Kidney capillary endothelial cell (primary cell): ENCODE measurements at places on chromosomes 5 and 9.

DNA sequence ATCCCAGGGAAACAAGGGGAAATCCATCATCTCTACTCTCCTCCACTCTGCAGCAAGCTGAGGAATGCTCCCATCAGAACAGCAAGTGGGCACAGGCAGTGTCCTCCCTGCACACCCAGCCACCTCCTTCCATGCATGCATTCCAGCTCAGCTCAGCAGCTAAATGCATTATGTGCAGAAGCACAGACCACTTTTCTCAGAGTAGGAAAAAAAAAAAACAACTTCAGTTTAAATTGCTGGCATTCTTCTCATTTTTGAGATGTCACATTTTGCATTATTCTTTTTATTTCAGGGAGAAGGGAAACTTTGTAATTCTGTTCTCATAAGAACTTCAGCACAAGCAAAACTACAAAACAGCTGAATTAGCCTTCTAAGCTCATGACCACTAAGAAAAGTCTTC lies 312.2 kb downstream of the SEMA5A start:
- no peak for DNase-seq

DNA sequence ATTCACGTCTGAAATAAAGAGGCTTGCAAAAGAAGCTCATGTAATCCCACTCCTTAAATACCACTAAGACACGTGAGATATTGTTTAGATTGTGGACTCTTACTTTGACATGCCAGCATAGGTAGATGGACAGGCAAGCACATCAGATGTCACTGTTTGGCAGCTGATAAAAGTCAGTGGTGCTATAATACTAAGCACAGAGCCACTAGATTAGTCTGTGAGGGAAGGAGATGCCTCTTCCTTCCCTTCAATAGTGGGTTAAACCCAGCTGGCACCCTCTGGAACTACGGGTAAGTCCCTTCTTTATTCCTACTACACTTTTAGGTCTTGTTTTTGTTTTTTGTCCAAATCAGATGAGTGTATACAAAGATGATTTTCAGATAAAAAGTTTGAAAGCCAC lies at the start of gene MYOT:
MYOT (plus strand) TSS at position 197 of the 400 bp plus-strand sequence. CDS start 2,792 bp downstream, outside the sequence.
- no peak for DNase-seq

DNA sequence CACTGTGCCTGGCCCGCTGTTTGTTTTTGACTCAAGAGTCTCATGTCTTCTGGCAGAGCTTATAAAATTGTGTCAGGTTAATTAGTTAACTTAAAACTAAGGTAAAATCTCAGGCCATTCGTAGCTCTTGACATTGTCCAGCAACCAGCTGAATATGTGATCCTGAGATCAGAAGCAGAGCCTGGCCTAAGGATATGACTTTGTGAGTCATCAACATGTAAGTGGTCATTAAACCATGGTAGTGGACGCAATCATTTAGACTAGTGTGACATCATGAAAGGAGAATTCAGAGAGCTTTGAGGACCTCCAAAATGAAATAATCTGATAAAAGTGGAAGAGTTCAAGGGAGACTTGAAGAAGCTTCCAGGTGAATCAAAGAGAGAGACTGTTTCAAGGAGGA lies 23.3 kb downstream of the SPZ1 start:
- DNase-seq: no peak

DNA sequence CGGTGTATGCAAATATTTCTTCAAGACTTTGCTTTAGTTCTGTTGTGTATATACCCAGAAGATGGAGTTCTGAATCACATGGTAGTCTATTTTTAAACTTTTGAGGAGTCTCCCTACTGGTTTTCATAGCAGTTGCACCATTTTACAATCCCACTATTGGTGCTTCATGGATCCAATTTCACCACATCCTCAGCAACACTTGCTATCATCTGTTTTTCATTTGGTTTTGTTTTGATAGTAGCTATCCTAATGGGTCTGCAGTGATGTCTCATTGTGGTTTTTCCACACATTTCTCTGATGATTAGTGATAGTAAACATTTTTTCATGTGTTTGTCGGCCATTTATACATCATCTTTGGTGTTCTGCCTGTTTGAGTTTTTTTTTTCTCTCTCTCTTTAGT lies 1339.3 kb downstream of the EFNA5 start:
- no peak for DNase-seq

DNA sequence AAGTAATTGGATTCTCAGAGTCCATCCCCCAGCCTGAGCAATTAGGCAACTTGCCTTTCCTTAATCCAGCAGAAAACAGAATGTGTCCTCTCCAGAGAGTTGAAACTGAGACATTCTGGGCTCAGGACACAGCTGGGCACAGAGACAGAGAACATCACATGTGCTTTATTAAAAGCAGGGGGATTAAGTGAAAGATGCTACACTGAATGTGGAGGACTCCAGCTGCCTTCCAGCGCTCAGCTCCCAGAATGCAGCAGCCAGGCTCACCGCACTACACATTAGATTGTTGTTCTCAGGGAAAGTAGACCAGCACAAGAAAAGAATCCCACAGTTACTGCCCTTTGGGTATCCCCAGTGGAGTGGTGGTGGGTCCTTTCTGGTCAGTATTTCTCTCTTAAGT lies 141.6 kb upstream of the IL12B start:
- no peak for DNase-seq

GRCh38 chr5:52928689-52929088 lies 60.5 kb upstream of the ITGA2 start:
- DNase-seq: no peak

- no peak for DNase-seq
Observed at GRCh38 chr5:95454536-95454935, 63.4 kb downstream of the FAM81B start.

DNA sequence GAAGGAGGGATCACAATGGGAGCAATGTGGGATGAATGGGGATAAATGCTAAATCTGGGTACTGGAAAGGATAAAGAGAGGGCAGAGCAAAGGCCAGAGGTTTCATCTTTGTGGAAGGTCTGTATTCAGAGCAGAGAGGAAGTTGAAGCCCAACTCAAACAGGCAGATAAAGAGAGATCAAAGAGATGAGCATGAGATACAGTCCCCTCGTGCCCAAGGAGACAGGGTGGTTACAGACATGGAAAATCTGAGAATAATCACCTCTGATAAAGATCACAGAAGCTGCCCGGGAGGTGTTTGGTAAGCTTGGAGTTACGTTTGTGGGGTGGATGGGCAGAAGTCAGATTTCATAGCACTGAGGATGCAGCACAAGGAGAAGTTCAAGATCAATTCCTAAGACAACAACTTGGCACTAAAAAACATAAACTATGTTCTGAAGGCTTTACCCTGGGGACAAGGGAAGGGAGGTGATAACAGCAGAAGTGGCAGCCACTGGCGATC lies 459 bp upstream of the ERAP2 start:
- peak; percentile 33 for DNase-seq

DNA sequence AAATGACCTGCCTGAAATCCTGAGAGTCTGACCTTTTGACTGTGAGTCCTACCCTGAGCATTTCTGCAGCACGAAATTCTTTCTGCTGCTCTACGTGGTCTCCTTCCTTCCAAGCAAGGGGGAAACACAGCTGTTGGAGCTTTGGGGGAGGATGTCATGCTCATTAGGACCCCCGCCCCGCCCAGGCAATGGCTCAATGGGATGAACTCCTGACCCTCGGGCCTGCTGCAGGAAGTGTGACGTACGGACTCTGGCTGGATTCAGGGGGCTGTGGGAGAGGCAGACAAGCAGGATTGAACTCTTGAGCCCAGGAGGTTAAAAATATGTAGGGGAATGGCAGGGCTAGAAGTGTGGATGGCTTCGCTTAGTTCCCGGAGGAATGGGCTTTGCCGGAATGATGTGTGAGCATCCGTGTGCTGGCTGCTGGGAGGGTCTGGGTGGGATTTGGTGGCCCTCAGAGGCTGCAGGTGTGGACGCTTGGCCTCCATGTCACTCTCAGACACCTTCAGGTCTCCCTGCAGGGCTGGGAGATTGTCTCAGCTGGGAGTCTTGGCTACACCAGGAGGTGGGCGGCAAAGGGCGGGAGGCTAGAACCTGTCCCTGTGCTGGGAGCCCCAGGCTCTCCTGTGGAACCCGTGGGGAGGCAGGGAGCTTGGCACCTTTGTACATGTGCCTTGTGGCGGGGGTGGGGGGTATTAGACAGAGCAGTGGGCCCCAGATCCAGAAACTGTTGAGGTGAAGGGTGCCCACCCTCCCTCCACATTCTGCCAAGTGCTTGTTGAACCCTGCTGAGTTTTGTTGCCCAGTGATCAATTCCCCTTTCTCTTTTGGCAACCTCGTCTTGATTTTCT lies 26.3 kb downstream of the STC2 start:
- no peak for DNase-seq

DNA sequence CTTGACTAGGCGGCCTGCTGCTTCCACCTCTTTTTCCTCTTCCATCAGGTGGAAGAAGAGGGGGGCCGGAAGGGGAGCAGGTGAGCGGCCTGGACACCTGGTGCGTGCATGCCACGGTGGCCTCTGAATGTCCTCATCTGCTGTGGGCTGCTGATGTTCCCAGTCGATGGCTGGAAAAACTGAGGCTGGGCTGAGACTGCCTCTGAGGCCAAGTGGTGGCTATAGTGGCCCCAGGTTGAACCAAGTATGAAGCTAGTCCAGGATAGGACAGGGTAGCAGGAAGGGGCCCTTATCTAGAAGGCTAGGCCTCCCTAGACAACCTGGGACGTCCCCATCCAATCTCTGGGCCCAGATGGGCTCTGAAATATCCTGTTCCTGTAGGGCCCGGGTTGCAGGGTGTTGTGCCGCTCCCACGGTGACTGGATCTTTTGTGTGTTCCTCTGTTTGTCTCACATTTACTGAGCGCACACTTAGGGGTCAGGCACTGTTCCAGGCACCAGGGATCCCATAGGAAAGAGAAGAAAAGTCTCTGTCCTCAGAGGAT lies 753 bp upstream of the NR5A1 start:
- no peak for DNase-seq

DNA sequence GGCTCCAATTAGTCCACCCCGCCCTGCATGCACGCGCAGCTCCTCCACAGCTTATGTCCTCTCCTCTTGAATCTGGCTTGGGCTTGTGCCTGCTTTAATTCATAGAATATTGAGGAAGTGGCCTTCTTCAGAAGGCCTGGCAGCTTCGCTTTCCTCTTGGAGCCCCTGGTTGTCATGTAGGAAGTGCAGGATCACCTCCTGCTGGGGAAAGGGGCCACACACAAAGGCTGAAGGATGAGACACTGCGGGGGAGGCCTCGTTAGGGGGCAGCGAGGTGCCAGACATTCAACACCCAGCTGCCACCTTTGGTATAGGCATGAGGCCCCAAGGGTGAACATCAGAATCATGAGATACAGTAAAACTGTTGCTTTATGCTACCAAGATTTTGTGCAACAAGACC lies 2.7 kb upstream of the CNOT6 start:
- DNase-seq: no peak

- DNase-seq: peak; percentile 50
Observed at GRCh38 chr9:114662081-114662989, 4.7 kb upstream of the TEX53 start.

DNA sequence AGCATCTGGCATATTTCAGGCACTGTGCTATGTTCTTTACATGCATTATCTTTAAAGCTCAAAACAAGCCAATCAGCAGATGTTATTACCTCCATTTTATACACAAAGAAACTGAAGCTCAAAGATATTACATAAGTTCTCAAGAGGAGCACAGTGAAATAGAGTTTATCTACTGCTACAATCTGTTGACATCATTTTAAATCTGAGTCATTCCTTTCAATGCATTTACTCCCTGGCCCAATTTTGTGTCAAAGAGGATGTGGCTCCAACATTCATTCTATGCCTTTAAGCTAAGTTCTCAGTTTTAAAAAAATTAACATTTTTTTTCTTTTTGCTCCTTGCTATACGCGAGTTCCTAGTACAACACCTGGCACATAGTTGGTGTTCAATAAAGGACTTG lies 486.3 kb upstream of the ZNF462 start:
- no peak for DNase-seq

GRCh38 chr9:136656795-136657611 lies 5.7 kb upstream of the EGFL7 start:
- no peak for DNase-seq

DNA sequence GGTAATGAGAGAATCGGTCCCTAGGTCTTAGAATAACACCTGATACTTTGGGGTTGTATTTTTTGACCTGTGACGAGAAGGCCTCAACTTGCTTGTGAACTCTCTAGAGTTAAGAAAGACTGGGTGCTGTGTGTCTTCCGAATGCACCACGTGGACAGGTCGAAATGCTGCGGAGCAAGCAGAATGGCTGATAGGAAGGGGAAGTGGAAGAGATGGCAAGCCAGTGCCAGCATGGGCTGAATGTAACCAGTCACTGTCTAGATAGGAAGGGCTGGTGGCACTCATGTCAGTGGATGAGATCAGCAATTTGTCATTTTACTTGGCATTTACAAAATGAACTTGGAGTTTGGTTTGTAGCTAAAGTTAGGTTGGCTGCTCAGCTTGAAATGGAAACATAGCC lies 5.6 kb downstream of the OTULINL start:
- DNase-seq: no peak

- DNase-seq: no peak
Observed at GRCh38 chr9:100590481-100590880, 12.6 kb downstream of the CAVIN4 start.

DNA sequence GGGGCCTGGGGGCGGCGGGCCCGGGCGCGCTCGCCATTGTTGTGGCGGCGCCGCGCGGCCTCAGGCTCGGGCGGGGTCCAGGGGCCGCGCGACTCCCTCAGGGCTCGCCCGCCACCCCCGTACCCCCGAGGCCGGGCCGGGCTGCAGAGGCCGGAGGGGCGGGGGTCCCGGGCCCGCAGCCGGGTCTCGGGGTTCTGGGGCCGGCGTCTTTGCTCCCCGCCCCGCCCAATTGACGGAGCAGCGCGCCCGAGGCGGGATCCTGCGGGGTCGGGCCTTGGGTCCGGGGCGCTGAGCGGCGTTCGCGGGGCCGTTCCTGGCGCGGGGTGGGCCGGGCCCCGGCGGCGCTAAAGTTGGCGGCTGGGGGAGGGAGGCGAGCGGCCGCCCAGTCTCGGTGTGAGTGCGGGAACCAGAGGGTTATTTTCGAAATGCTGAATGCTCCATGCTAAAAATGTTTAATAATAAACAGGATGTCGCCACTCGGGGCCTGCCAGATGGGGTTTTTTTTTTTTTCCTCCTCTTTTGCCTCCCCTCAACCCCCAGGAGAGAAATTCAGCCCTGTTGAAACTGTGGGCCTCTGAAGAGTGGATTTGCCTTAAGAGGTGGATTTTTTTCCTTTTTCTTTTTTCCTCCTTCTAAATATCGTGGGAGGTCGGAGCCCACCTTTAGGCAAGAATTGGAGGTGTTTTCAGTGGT lies 724 bp downstream of the PRRC2B start:
- DNase-seq: no peak

GRCh38 chr9:87034841-87035240 lies 87.5 kb upstream of the GAS1 start:
- DNase-seq: no peak

- no peak for DNase-seq
Observed at GRCh38 chr5:148884339-148885020, 58.1 kb downstream of the ADRB2 start.
